ENCODE measurements at places on chromosomes 13 and 19.

GRCh38 chr19:37943480-37943879 is 36.5 kb downstream of the SIPA1L3 start:
- no peak for DNase-seq

GRCh38 chr13:95137096-95137495 is 164.2 kb downstream of the ABCC4 start:
- no peak for DNase-seq

GRCh38 chr19:5026706-5027273 is 57.9 kb downstream of the KDM4B start:
- no peak for DNase-seq

GRCh38 chr19:44988896-44989556 is 12.2 kb upstream of the RELB start:
- DNase-seq: peak; percentile 31

DNA sequence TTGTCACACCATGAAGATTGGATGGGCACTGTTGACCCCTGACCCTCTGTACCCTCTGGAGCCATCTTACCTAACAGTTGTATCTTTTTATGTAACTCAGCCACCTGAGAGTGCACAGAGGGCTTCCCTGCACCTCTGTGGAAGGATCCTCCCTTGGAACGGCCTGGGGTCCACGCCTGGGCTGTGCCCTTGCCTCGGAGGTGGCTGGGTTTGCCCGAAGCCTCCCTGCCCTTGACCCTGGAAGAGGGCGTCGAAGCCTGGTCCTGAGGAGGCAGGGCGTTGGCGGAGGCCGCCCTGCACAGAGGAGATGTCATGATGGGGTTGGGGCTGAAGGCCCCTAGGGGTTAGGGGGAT is 241 bp downstream of the ODAD3 start:
- no peak for DNase-seq

DNA sequence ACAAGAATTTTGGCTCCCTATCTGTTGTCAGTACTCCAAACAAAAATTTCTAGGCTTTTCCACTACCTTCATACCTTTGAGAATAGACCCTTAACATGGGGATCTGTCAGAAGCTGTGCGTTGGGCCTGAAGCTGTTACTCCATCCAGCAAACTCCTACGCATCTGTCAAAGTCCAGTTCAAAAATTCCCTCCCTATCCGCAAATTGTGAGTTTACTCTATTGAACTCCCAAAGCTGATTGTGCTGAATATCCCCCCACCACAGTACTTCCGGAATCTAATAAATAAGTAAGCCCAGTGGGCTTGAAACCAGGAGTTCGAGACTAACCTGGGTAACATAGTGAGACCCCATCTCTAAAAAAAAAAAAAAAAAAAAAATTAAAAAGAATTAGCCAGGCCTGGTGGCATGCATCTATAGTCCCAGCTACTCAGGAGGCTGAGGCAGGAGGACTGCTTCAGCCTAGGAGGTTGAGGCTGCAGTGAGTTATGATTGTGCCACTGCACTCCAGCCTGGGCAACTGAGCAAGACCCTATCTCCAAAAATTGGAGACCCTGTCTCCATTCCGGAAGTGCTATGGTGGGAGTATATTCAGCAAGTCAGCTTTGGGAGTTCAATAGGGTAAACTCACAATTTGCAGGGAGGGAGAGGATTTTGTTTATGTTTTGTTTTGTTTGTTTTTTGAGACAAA is 930 bp upstream of the FBN3 start:
- DNase-seq: no peak

- DNase-seq: no peak
Observed at GRCh38 chr13:58858870-58859371, 1227.4 kb downstream of the PCDH17 start.

DNA sequence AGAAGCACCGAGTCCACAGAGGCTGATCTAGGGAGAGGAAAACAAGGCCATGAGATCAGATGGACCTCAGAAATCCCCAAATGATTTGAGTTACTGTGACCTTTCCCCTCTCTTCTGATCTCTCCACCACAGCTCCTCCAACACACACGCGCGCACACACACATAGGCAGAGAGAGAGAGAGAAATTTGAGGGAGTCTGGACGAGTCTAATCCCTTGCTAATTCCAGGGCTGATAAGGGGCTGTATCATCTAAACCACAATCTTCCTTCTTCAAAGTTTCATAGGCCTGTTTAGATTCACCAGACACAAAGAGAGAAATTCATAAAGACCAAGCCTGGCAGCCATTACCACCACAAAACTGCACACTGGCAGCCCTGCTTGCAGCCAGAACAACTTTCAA is 8.6 kb downstream of the ZFP82 start:
- DNase-seq: no peak

GRCh38 chr13:66314911-66315310 is 915.2 kb downstream of the PCDH9 start:
- no peak for DNase-seq

- no peak for DNase-seq
Observed at GRCh38 chr19:9352505-9352904, 10.3 kb upstream of the ZNF177 start.

DNA sequence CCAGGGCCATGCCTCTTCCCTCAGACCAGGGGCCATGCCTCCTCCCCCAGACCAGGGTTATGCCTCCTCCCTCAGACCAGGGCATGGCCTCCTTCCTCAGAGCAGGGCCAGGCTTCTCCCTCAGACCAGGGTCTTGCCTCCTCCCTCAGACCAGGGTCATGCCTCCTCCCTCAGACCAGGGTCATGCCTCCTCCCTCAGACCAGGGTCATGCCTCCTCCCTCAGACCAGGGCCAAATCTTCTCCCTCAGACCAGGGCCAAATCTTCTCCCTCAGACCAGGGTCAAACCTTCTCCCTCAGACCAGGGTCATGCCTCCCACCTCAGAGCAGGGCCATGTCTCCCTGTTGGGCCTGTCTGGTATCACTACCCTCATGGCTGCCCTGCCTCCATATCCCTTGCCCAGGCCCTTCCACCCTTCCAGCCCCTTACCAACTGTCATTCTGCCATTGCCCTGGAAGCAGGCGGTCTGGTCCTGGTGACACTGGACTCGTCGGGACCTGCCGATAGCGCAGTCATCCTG is 4.2 kb downstream of the LYPD5 start:
- no peak for DNase-seq

- DNase-seq: no peak
Observed at GRCh38 chr19:16915135-16915534, 26.3 kb downstream of the F2RL3 start.

DNA sequence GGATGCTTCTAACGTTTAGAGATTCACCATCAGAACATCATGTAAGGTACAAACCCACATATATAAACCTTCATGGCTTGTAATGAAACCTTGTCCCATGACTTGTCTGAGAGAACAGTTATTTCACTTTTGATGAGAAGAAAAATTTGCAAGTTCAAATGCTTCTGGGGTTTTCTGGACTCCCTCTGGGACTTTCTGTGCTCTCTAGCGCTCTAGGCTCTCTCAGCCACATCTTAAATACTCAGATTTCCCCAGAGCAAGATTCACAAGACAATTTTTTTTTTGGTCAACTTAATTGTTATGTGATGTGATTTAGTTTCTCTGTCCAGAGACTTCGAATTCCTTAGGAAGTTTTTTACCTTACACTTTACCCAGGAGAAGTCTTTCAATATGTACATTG is 282.8 kb upstream of the EDNRB start:
- no peak for DNase-seq

DNA sequence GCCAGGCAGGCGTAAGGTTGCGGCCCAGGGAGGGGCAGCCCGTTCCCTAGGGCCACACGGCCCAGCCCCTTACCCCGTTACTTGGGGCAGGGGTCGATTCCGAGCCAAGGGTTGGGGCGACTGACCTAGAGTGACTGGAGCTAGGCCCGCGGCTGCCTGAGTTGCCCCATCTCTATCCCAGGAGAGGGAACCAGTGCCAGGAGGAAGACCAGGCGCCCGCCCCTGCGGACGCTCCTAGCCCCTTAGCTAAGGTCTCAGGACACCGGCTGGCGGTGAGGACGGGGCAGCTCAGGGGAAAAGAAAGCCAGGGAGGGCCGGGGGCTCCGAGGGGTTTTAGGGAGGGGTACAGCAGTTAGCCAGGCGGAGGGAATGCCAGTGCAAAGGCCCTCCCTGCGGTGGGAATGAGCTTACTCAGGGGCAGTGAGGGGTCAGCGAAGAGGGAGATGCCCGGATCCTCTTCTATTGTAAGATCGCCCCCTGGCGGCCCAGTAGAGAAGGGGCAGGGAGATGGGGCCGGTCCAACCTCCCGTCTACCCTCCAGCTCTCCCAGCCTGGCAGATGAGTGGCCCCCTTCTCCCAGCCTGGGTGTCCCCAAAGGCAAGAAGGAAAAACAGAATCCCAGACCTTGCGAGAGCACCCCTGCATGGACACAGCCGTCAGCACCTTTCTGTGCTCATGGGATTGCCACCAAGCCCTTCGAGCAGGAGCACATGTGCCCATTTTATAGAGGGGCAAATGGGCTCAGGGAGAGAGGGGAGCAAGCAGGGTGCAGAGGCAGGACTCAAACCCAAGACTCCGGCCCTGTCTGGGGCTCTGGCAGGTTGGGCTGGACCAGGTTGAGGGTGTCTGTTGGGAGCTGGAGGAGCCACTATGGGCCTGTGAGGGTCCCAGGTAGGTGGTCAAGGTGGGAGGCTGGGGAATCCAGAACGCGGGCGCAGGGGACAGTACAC is 16.3 kb downstream of the CILP2 start:
- DNase-seq: peak; percentile 53

DNA sequence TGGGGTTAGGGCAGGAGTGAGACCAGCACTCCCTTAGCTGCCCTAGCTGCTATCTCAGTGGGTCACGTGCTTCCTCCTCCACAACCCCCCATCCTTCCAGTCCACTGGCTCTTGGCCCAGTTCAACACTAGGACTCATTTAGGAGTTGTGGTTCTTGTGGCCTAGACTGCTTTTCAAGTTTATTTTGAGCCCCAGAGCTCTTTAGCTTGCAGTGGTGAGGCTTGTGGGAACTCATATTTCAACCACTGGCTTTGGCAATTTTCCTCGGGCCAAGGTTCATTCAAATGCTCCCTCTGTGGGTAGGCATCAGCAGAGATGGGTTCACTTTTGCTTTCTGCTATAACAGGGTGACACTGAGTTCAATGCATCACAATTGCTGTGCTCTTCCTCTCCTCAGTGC is 436.2 kb upstream of the SLITRK5 start:
- DNase-seq: no peak

DNA sequence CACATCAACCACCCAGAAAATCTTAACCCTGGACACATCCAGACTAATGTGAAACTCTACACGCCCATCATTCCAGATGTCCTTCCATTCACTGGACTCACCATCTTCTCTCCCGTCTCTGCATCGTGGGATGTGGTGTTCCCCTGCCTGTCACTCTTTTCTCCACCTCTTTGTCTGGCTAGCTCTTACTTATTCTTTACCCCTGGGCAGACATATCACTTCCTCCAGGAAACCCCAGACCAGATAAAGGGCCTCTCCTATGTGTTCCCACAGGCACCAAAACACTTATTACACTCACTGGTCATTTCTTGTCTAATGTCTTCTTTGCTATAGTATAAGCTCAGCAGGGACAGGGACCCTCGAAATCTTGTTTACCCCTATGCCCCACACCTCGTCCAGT is 109.3 kb upstream of the IPO5 start:
- no peak for DNase-seq

GRCh38 chr19:36489920-36490415 is 607 bp upstream of the ZNF566 start:
- DNase-seq: peak; percentile 37

GRCh38 chr19:47740866-47741519 is 4.4 kb upstream of the NOP53 start:
- no peak for DNase-seq

- no peak for DNase-seq
Observed at GRCh38 chr19:10395003-10395402, 8.3 kb downstream of the CDC37 start.

- DNase-seq: no peak
Observed at GRCh38 chr13:52903320-52903719, 54.9 kb upstream of the PCDH8 start.

DNA sequence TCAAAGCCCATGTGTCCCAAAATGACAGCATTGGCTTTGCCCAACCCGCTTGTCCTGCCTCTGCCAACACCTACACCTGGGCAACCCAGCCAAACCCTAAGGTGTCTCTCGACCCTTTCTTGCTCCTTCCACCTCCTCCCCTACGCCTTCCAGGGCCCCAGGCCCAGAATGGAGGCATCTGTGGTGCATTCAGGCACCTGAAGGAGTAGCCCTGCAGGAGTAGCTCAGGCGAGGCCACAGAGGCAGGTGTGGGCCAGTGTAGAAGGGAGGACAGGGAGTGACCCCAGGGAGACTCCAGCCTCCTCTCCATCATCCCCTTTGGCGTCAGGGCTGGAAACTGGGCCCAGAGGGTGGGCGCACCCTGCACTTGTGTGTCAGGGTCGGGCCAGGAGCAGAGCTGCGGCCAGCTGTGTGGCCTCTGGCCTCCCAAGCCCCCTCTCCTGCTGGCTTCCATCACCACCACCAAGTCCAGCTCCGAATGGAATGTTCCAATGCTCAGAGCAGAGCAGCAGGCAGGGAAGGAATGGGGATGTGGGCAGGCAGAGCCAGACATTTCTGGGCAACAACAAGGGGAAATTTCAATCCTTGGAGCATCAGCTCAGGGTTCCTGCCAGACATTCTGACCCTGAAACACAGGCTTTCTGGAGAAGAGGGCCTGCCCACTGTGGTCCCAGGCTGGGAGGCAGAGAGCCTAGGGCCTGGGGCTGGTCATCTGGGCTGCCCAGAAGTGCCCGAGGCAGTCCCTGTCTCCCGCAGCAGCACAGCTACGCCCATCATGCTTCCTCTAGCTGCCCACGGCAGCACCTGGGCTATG is 16.4 kb downstream of the PLEKHF1 start:
- no peak for DNase-seq

GRCh38 chr13:103799028-103799427 is 732.8 kb upstream of the SLC10A2 start:
- DNase-seq: no peak

- DNase-seq: no peak
Observed at GRCh38 chr19:51065221-51065960, 499 bp upstream of the KLK13 start.

DNA sequence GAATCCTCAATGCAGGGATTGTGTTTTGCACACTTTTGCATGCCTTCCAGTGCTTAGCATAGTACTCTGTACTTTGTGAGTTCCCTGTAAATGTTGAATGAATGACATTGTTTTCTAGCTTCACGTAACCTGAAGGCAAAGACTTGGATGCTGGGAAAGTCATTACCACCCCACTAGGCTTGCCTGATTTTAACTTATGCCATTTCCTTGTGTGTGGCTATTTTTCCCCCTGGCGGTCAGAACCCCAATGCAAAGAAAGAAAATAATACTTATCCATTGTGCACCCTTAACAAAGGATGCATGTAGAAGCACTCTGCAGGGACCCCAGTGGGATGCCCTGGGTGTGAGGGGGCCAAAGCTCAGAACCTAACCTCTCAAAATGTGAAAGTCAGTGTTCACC is 1.2 kb upstream of the ENOX1 start:
- no peak for DNase-seq

- DNase-seq: no peak
Observed at GRCh38 chr13:75800545-75800944, 164.4 kb downstream of the LMO7 start.

DNA sequence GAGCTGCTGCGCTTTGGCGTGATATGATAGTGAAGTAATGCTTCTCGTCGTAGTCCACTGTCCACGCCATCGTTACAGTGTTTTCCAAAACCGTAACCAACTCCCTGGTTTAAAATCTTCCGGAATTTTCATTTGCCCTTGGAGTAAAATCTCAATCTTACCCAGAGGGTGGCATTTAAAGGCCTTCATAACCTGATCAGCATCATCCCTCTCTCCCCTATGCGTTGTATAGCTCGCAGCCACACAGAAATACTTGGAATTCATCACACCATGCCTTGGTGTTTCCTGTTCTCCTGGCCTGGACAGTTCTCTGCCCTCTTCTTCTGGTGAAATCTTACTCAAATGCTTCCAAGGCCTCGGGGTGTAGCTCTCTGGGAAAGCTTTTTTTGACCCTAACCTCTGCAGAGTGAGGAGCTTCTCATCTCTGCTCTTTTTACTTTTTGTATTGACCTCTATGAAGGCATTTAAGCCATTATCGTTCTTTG is 839 bp downstream of the MPHOSPH8 start:
- DNase-seq: no peak
